ENCODE measurements at places on chromosomes 16 and 17.
A peak's percentile ranks its signal among the peaks of the same experiment; 100 is the strongest.

- no peak for DNase-seq
Measured at GRCh38 chr16:75494661-75495075, 573 bp downstream of the CHST6 start.

DNA sequence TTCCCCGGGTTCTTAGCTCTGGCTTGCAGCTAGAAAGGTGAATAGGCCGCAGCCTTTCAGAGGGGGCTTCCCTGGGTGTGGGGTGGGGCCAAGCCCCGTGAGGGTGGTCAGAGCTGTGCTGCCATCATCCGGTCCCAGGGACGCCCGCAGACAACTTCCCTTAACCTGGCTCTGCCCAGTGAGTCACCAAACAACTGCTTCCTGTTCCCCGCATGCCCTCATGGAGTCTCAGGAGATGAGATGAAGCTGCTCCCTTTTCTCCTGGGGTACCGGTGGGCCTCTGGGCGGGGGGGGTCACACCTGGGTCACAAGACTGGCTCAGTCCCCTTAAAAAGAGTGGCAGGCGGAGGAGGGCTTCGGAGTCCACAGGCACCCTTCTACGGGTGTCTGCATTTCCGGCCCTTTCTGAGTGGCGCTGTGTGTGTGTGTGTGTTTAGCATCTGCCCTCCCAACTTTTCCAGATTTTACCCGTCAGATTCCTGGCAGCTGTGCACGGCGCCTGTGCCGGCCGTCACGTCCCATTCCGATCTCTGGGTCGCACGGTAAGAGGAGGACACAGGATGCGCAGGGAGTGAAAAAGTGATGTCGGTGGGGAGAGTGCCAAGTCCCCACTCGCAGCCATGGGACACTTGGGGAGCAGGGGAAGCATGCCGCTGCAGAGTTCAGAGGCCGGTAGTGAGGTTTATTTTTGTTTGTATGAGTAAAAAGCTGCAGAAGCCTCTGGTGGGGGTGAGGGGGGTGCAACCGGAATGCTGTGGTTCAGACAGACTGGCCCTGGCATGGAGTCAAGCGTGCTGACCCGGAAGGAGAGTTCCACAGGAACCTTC is 16.8 kb downstream of the HIC1 start:
- DNase-seq = no peak

GRCh38 chr17:40611840-40612474 is 35.7 kb downstream of the SMARCE1 start:
- DNase-seq = no peak

DNA sequence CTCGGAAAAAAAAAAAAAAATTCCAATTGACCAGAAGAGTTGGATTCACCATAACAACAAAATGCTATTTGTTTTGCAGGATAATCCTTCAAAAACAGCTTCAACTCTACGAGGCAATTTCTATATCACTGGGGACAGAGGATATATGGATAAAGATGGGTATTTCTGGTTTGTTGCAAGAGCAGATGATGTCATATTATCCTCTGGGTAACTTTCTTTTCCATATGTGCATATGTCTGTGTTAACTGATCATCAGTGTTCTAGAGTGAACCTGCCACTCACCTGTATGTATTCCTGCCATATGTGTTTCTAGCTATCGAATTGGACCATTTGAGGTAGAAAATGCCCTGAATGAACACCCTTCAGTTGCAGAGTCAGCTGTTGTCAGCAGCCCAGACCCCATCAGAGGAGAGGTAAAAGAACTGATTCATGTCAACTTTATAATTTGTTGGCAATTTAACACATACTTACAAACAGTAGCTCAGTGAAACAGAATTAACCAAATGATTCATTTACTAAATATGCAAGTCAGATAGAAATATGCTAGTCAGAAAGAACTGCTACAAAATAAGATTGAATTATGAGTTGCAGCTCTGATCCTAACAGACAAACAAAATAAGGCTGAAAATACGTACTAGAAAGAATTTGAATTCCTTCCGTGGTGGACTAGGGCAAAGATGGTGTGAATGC is 14.2 kb downstream of the ERI2 start:
- DNase-seq = peak; percentile 10

DNA sequence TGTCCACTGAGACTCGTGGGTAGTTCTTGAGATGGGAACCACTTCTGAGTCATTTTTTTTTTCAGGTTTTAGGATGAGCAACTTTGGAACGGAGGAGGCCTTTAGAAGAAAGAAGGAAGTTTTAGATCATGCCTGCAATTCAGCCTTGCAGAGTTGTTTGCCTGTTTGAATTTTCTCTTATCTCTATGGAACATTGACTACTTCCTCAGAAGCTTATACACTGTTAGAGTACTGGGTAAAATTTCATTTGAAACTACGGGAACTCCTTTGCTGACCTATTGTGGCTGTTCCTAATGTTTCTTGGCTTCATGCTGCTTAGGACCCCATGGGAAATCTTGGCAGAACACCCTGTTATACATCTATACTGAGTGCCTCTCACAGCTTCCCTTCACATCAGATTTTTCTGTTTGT is 70.8 kb downstream of the MAP2K6 start:
- DNase-seq = no peak

DNA sequence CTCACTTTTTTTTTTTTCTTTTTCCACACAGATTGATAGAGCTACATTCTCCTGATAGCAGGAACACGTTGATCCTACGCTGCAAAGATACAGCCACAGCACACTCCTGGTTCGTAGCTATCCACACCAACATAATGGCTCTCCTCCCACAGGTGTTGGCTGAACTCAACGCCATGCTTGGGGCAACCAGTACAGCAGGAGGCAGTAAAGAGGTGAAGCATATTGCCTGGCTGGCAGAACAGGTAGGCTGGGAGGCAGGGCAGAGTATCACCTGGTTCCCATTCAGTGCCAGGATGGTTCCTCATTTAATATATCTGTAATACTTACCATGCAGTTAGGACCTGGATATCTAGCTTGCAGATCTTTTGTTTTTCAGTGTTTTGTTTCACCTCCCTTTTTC is 51.1 kb upstream of the VPS4A start:
- no peak for DNase-seq

GRCh38 chr16:27566417-27566816 is 16.5 kb downstream of the KATNIP start:
- DNase-seq = no peak

Measured in bronchial epithelial cell (primary cell).